Brain (organoid and tissue), 16 donors: ENCODE measurements at places on chromosomes 3 and 15. TPM values are rescaled to one million over a fixed set of nuclear protein-coding genes. Genes with fewer than 3 reads are reported as not detected.

The CISH gene
- polyA plus RNA-seq, result 2.2 TPM

The GHSR gene
- polyA plus RNA-seq, result not detected

The MASP1 gene
- 4.0 TPM for polyA plus RNA-seq

The ROPN1 gene
- not detected for polyA plus RNA-seq

The GHRL gene
- 1.9 TPM for polyA plus RNA-seq

The GALNT15 gene
- polyA plus RNA-seq, result 23.6 TPM

The APBA2 gene
- 86.7 TPM for polyA plus RNA-seq

The P3H2 gene
- polyA plus RNA-seq, result 1.0 TPM

The DUOXA2 gene
- polyA plus RNA-seq, result not detected

The DCUN1D1 gene
- polyA plus RNA-seq, result 6.7 TPM

The DAPK2 gene
- 5.1 TPM for polyA plus RNA-seq

The ZNF662 gene
- 1.4 TPM for polyA plus RNA-seq

The LRRC31 gene
- not detected for polyA plus RNA-seq

The FAM3D gene
- polyA plus RNA-seq, result not detected

The RYR3 gene
- polyA plus RNA-seq, result 1.0 TPM

The LRTM1 gene
- polyA plus RNA-seq, result not detected

The CNTN6 gene
- polyA plus RNA-seq, result 0.31 TPM

The ZXDC gene
- 30.8 TPM for polyA plus RNA-seq

The CCR1 gene
- polyA plus RNA-seq, result 1.3 TPM

The KNG1 gene
- polyA plus RNA-seq, result 0.15 TPM

The SLC2A2 gene
- polyA plus RNA-seq, result not detected

The TERC gene
- not detected for polyA plus RNA-seq

The SATB1 gene
- polyA plus RNA-seq, result 24.1 TPM

The TM4SF4 gene
- not detected for polyA plus RNA-seq
